Vagina (tissue), 2 donors: ENCODE measurements at places on chromosomes 16 and 17.
A peak's percentile ranks its signal among the peaks of the same experiment; 100 is the strongest.

DNA sequence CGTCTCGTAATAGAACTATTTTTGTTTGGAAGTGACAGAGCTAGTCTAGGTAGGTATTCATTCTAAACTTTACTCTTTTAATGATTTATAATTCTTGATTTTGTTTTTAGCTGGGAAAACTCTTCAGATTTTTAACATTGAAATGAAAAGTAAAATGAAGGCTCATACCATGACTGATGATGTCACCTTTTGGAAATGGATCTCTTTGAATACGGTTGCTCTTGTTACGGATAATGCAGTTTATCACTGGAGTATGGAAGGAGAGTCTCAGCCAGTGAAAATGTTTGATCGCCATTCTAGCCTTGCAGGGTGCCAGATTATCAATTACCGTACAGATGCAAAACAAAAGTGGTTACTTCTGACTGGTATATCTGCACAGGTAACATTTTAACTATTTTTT, 27.6 kb downstream of the CLTC start:
- no peak for DNase-seq

- peak; percentile 82 for DNase-seq
Measured at GRCh38 chr17:33977729-33978514, 277.2 kb upstream of the CCL2 start.

DNA sequence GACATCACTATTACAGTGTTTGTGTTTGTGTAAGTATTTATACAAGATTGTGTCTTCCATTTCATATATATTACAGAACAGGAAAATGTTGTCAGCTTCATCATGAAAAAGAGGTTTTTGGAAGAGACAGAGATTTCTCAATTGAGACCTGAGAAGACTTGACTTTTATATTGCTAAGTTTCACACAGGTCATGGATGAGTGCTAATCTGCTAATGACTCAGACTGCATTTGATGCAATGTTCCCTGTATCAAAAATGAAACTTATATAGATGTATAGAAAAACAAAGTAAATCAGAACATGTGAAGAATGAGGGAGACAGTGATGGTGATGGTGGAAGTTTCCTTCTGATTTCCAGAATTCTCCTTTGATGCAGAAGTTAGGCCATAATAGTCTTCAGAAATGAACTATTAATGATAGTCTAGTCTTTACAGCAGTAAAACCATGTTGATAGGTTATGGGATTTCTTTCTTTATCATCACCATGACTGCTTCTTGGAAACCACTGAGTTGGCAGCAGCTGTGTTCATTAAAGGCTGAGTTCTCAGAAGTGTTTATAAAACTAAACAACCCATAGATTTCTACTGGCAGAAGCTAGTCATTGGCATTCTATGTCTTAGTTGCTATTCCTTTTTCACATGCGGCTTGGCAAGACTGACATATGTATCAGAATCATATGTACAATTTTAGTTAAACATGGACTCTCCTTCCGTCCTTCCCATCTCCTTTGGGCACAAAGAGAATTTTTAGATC, 56.1 kb downstream of the PCTP start:
- no peak for DNase-seq

- no peak for DNase-seq
Measured at GRCh38 chr17:35255316-35255715, 12.4 kb downstream of the SLFN5 start.

DNA sequence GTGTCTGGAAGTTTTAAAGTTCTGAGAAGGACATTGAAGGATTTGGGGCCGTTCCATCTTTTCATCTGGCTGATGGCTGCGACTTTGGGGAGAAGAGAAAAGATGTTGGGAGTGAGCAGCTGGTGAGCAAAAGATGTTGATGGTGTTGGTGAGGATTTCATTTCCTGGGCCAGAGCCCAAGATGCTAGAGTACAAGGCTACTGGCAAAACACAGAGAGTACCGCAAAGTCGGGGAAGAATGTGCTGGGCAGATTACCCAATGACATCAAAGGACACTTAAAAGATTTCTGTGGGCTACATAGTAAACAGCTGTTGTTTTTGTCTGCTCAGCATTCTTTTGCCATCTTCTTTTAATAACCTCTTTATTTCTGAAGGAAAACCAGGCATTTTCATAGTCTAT, 49.4 kb upstream of the GAS7 start:
- DNase-seq, result peak; percentile 40

- no peak for DNase-seq
Measured at GRCh38 chr17:37197336-37197735, 178.4 kb upstream of the C17orf78 start.

DNA sequence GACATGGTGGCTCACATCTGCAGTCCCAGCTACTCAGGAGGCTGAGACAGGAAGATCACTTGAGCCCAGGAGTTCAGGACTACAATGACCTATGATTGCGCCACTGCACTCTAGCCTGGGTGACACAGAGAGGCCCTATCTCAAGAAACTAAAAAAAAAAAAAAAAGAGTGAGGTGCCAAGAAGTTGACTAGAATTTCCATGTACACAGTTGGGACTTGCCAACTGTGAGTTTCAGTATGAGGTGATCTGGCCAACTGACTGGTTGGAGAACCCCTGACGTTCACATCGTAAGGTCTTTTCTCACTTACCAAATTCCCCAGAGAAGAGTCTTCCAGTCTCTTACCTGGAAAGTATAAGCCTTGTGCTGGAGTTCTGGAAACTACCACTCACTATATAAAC, 3.1 kb upstream of the MED11 start:
- no peak for DNase-seq

DNA sequence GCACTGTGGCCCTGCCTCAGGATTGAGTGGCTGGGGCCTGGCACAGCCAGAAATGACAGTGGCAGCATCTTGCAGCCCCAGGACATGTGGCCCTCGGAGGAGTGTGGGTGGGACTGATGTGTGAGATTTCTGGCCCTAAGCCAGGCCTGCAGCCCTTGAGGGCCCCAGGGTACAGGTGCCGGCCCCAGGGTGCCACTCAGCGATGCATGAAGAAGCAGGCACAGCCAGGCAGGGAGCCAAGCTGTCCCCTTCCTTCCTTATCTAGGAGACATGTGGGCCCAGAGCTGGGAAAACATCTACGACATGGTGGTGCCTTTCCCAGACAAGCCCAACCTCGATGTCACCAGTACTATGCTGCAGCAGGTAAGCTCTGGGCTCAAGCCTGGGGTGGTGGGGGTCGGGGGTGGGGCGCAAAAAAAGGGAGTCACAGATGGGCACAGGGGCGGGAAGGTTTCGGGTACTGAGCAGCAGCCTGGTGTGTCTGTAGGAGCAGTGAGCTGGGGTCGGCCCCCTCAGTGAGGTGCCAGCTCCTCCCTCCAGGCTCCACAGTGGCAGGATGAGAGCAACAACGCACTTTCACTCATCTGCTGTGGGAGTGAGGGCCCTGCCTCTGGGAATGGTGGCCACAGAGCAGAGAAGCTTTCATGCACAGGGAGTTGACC, 4.1 kb downstream of the ACE start:
- no peak for DNase-seq

- DNase-seq, result no peak
Measured at GRCh38 chr16:1729026-1729425, 23.0 kb downstream of the MAPK8IP3 start.

DNA sequence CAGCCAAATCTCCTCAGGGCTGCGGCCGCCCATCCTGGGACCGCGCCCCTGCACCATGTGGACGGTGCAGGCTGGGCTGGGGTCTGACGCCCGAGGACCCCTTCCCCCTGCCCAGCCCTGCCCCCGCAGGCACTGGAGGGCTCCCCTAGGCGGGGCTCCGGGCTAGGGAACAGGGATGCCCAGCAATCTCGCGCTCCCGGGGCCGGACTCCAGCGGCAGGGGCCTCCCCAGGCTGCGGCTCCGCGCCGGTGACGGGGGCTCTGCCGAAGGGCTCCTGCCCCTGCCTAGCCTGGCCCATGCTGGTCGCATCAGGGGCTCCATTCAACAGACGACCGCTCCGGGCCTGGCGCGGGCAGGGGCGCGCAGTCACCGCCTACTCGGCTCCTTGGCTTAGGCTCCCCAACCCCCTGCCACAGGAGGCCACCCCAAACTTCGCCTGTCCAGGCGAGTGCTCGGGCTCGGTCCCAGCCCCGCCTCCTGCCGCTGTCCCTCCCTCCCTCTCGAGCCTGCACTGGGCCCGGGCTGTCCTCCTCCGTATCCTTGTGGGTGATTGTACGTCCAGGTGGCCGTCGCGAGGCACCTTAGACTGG, 27.4 kb upstream of the ADORA2B start:
- no peak for DNase-seq

GRCh38 chr16:4682616-4683254, 10.6 kb upstream of the NUDT16L1 start:
- DNase-seq, result no peak
